ENCODE measurements at places on chromosomes 5 and 9.

GRCh38 chr5:32095261-32095671 is 78.9 kb downstream of the GOLPH3 start:
- no peak for DNase-seq

- DNase-seq: no peak
Measured at GRCh38 chr9:133233681-133234432, 24.8 kb upstream of the OBP2B start.

DNA sequence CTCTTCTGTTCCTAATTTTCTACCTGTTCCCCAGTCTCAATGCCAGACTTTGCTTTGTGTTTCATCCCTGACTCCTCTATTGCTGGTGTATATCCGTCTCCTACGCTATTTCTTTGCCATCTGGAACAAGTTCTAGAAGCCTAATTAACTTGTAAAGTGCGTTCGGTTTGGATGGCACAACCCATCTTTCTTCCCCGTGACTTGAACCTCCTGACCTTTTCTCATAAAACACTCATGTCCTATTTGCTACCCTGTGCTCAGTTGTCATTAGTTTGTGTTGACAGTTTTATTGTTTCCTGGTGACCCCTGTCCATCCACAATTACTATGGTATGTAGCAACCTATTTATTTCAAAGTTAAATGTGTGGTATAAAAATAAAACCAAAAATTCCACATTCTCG is 323.5 kb downstream of the TLE4 start:
- no peak for DNase-seq

DNA sequence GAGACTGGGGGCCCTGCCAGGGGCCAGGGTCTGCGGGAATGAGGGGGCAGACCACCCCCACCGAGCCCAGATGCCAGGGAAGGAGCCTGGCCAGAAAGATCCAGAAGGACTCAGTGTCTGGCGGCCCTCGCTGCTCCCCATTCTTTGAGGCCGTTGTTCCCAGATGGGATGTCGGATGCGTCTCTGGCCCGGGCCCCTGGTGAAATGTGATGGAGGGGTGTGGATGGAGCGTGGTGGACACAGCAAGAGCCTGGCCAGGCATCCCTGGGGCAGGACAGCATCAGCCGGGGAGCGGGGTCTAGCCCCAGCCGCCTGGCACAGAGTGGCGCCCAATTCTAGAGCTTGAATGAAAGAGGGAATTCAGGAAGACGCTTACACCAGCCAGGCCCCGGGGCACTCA is 46.2 kb upstream of the NKD2 start:
- no peak for DNase-seq

DNA sequence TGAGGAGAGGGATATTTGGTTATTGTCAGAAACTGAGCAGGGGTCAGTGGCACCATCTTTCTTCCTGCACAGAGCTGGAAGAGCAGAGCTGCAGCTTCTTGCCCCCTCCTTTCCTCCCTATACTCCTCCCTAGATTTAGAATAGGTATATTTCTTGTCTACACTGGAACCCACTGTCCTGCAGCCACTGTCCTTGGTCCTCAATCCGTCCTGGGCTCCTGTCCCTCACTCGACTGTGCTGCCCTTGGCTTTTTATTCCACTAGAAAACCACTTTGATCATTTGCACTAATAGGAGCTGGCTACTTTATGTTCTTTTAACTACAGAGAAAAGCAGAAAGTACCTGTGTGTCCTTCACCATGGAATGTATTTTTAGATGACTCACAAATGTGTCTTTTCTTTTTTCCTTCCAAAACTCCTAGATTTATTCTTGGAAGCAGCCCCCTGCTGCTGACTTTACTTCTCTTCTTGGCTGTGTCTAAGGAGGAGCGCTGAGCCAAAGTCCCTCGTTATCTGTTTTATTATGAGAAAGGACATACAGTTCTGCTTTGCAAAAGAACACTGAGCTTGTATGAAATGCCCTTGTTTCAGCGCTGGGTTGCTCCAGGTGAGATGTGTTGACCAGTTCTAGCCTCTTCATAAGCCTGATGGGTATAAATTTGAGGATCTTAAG is 150.9 kb downstream of the SEMA6A start:
- DNase-seq: no peak

- DNase-seq: no peak
Measured at GRCh38 chr5:581941-582340, 30.2 kb upstream of the CEP72 start.

DNA sequence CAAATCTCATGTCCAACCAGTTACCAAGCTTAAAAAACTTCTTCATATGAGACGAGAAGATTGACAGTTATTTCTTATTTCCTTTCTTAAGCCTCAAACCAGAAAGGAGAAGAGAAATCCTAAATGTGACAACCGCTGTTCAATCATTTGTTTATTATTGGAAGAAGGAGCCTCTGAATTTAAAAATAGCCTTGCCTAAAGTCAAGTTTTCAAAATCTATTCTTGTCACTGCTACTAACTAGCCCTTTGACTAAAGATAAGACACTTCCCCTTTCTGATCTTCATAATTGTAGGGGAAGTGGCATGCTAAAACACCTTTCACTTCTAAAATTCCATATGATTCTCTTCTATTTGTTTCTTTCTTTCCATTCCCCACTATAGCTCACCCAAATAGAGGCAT is 106.2 kb upstream of the EMB start:
- no peak for DNase-seq

GRCh38 chr9:116987721-116988485 is 300.8 kb downstream of the TRIM32 start:
- no peak for DNase-seq

DNA sequence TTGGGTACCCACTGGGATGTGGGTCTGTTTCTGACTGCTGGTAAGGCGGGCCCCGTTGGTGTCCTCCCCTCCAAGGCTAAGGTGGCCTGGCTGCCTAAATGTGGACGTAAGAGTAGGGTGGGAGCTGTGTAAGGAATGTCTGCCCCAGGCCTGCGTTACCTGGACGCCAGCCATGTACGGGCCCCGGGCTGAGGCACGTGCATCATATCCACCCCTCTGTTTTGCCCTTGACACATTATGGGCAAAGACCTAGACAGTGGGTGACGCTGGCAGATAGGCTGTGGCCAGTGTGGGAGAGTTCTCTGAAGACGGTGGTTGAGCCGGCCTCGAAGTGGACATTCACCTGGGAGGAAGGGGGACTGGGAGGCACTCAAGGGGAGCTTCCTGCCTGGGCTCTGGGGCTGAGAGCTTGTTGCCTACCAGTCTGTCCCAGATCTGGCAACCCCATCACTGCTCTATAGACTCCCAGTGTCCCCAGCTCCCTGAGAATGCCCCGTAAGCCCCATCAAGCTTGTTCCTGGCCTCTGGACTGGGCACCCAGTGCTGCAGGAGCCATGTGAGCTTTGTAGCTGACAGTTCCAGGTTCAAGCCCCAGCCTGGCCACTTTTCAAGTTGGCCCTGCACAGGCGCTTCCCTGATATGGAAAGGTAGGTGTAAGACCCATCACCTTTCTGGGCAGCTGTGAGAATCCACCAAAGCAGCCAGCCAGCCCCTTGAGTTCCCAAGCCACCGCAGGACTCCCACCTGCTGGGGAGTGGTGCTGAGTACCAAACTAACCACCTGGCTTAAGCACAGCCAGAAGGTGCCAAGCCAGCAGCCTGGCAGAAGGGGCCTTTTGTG is 3.2 kb upstream of the PRR7 start:
- no peak for DNase-seq

DNA sequence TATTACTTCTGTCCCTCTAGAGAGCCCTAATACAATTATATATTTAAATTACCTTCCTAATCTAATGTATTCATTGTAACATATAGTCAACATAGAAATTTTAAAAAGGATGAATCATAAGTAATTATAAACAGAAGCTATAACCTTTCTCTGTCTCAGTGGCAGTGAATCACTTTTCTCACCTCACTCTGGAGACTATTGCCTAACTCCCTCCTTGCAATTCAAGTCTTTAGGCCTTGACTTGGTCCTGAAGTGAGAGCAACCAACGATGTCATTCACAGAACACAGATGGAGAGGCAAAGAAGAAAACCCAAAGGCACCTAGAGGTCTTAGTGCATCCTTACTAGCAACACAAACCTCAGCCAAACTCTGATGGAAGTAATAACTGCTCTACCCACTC is 133.3 kb upstream of the DPYSL3 start:
- DNase-seq: no peak

DNA sequence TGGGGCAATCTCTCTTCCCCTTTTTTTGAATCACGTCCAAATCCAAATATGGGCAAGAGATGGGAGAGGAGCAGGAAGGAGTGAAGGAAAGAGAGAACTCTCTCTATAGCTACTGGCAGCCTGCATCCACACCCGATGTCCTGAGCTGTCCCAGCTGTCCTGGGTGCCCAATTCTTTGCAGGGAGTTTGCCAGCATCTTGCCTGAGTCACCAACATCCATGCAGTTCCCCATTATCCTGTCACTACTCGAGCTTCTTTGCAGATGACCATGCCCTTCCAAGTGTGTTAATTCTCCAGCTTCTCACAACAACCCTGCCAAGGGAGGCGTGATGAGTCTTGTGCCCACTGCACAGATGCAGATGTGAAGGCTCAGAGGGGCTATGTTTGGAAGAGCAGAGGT is 127.1 kb downstream of the NSG2 start:
- DNase-seq: no peak
